ENCODE measurements at places on chromosomes 6 and 20.

DNA sequence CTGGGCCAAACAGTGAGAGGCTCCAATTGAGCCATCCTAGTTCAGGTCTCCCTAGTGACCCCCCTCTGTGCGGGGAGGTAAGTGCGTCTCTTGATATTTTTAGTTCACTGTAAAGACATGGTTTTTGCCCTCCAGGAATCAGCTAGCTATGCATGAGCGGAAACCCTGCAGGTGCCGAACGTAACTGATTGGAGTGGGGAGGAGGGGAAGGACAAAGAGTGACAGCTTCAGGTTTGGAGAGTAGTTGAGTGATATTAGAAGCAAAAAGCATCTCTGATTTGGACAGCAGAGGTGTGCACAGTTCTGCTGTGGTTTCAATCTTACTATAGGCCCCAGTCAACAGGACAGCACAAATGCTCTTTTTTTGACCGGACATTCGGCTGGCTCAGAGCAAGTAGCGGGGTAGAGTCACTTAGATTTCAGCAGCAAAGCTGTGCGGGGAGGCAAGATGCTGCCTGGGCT, 31.8 kb downstream of the TBC1D7 start:
- no peak for DNase-seq

- DNase-seq = no peak
These were observed 250.5 kb upstream of the PRND start for GRCh38 chr20:4471221-4471620.

DNA sequence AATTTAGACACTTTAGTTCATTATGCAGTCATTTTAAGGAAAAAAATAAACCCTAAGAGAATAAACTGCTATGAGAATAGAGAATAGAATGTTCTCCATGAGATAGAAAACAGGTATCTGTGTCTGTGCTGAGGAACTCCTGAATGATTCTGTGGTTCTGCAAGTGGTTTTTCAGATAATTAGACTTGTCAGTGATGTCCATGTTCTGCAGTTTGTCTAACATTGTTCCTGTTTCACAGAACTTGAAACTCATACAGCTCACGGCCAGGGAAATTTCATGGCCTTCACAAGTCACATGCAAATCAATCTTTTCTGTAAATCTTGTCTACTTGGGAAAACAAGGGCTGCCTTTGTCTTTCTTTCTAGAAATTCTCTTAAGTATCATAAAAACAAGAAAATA, 73.4 kb upstream of the HMGCLL1 start:
- DNase-seq = no peak

GRCh38 chr6:147194652-147195411, 9.4 kb upstream of the STXBP5 start:
- DNase-seq = no peak

DNA sequence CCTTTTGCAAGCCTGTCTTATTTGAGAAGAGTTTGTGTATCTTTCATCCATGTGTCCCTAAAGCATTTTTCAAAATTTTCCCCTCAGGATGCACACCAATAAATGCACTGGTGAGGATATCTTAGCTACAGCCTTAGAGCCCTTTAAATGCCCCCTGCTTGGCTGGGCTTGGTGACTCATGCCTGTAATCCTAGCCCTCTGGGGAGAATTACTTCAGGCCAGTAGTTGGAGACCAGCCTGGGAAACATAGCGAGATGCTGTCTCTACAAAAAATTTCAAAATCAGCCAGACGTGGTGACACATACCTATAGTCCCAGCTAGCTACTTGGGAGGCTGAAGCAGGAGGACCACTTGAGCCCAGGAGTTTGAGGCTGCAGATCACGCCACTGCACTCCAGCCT, 33.8 kb upstream of the PLCB4 start:
- no peak for DNase-seq

DNA sequence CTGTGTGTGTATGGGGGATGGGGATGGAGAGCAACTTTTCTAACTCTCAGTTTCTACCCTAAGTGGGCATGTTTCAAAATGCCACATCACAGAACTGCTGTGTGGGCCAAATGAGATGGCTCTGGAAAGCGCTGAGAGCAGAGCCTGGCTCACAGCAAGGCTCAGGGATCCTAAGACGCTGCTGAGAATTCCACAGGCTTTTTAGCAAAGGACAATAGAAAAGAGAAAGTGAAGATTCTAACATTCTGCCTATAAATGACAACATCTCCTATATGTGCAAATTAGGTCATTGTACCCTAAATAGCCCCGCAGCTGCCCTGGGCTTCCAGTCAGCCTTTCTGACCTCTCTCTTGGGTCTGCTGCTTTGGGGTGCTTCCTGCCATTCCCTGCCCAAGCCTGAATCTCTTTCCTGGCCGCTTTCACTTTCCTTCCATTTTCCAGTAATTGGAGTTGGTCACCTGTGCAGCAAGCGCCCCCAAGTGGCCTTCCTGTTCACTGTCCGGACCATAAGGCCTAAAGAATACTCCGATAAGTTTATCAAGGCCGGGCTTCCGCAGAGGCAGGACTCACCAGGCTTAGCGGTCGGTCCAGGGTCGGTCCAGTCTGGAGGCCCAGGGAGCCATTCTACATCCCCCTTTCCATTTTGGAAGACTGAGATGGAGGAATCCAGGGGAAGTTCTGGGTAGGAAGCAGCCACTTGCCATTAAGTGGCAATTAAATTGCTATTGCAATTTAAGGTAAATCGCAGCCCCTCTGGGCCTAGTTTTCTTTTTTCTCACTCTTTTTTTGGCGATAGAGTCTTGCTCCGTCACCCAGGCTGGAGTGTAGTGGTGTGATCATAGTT, 6.7 kb upstream of the DDR1 start:
- peak; percentile 91 for DNase-seq

- DNase-seq = no peak
These were observed 118.8 kb downstream of the COL19A1 start for GRCh38 chr6:69985180-69985579.

- no peak for DNase-seq
These were observed 58.3 kb downstream of the TENT5A start for GRCh38 chr6:81694207-81694606.

GRCh38 chr20:7773511-7773910, 166.7 kb downstream of the HAO1 start:
- no peak for DNase-seq

GRCh38 chr6:44001318-44002066, 125.8 kb downstream of the MRPL14 start:
- no peak for DNase-seq

- no peak for DNase-seq
These were observed 18.9 kb upstream of the DSN1 start for GRCh38 chr20:36792422-36792821.

GRCh38 chr6:140311146-140311545, 936.7 kb upstream of the CITED2 start:
- DNase-seq = no peak

DNA sequence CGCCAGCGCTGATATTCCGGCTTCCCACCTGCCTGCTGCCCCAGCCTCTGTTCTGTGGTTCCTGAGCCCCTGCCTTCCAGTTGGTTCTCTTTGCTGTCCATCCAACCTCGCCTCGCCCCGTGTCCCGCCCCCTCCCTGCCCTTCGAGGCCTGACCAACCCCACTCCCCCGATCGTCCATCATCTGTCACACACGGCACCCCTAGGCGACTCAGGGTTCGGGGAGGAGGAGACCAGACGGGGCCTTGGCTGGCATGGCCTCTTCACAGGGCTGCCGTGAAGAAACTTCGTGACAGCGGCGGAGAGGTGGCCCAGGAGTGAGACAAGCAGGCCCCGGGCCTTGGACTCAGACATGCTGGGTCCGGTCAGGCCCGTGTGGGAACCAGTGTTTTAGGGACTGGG, 226.1 kb downstream of the QKI start:
- DNase-seq = no peak

GRCh38 chr20:51801122-51801822, 1.0 kb downstream of the SALL4 start:
- peak; percentile 46 for DNase-seq

- DNase-seq = no peak
These were observed 31.3 kb upstream of the AFDN start for GRCh38 chr6:167795321-167795811.

DNA sequence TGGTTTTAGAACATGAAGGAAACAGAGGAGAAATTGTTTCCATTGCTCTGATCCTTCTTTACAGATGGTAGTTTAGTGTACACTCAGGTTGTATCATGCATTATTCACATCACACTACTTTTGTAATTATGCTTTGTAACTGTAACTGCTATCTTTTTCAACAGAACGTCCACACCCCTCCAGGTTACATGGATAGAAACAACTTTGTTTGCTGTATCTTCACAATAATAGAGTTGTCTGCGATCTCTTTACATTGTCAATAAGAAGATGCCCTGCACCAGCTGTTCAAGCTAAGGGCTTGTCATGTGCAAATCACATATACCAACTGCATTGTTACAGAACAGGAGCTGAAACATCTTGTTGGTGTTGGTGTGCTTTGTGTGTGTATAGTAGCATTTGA, 67.9 kb upstream of the MAP7 start:
- no peak for DNase-seq

DNA sequence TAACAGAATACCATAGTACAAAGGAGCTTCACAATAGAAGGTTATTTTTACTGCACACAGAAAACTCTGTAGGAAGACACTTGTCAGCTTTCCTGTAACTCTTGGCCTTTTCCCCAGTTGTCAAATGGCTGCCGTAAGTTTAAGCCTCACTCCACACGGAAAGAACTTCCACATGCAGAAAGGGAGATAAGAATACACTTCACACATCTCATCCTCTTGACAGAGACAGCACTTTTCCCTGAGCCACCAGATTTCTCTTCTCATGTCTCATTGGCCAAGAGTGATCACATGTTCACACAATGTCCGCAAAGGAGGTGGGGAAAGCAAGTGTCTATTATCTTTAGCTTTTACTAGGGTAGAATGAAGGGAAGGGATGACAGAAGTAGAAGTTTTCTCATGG, 540.7 kb downstream of the HAO1 start:
- no peak for DNase-seq

DNA sequence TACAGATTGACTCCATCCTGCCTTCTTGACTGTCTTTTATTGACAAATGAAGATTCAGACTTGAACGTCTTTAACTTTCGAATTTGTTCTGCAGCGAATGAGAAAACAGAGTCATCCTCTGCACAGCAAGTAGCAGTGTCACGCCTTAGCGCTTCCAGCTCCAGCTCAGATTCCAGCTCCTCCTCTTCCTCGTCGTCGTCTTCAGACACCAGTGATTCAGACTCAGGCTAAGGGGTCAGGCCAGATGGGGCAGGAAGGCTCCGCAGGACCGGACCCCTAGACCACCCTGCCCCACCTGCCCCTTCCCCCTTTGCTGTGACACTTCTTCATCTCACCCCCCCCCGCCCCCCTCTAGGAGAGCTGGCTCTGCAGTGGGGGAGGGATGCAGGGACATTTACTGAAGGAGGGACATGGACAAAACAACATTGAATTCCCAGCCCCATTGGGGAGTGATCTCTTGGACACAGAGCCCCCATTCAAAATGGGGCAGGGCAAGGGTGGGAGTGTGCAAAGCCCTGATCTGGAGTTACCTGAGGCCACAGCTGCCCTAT, 12.2 kb downstream of the BRD2 start:
- no peak for DNase-seq

DNA sequence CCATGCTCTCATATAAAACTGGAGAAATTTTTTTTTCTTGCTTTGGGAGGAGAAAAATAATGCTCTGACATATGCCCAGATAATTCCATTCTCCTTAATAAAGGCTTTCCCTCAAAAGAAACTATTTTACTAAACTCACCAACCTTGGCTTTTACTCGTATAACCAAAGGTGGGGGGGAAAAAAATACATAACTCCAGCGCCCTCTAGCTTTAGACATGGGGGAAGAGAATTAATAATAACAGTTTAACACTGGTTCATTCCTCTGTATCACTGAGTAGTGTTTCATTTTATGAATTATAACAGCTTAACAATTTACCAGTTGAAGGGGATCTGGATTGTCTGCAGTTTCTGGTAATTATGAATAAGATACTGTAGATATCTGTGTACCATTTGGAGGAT, 1226.1 kb downstream of the GRIK2 start:
- DNase-seq = no peak
